ENCODE measurements at places on chromosomes 4 and X.

GRCh38 chr4:16032396-16032770 is 51.4 kb downstream of the PROM1 start:
- DNase-seq, result no peak

DNA sequence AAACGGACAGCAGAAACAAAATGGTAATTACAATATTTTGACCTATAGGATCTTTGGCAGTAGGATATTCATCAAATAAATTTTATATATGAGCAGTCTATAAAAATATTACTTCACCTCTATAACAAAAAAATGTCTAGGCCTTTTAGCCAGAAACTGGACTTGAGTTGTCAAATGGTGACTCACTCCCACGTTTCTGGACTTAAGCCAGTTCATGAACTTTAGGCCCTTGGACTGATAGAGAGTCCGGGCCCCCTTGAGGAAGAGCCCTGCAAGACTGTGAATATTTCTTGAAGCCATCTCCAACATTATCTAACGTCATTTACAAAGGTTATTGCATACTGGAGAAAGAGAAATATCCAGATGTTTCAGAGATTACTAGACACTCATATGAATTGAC is 106.8 kb upstream of the FAM47A start:
- no peak for DNase-seq

- no peak for DNase-seq
Observed at GRCh38 chr4:157172011-157172410, 48.5 kb upstream of the GRIA2 start.

GRCh38 chr4:163166041-163166579 is 580 bp downstream of the NAF1 start:
- peak; percentile 21 for DNase-seq

GRCh38 chrX:38817004-38817703 is 15.9 kb downstream of the MID1IP1 start:
- DNase-seq, result no peak
